Esophagus (tissue), 2 donors: ENCODE measurements at places on chromosomes 2 and 18. TPM values are rescaled to one million over a fixed set of nuclear protein-coding genes. Genes with fewer than 3 reads are reported as not detected.

The COL4A3 gene
- polyA plus RNA-seq: 0.18 TPM

The DRC1 gene
- 0.08 TPM for polyA plus RNA-seq

The CXCR1 gene
- polyA plus RNA-seq: 0.11 TPM

The DHX57 gene
- 6.0 TPM for polyA plus RNA-seq

The RDH14 gene
- polyA plus RNA-seq: 11.8 TPM

The ZNF385B gene
- polyA plus RNA-seq: 0.22 TPM

The CDH20 gene
- 0.21 TPM for polyA plus RNA-seq

The HOXD8 gene
- polyA plus RNA-seq: 1.3 TPM

The SH3BP4 gene
- polyA plus RNA-seq: 4.4 TPM
